ENCODE measurements at places on chromosomes 3 and 15. TPM values are rescaled to one million over a fixed set of nuclear protein-coding genes. Genes with fewer than 3 reads are reported as not detected.

GRCh38 chr3:43349716-43350115 is 63.4 kb downstream of the SNRK start:
- no peak for DNase-seq

GRCh38 chr3:50352781-50353180 is 2.1 kb downstream of the CYB561D2 start:
- peak; percentile 68 for DNase-seq

GRCh38 chr15:90386221-90386620 is 1.8 kb upstream of the IQGAP1 start:
- no peak for DNase-seq

Gene AGTR1
- total RNA-seq: not detected

Gene EPHA3
- total RNA-seq: not detected

Measured in Karpas-422 (cell line).